Hindlimb muscle (tissue), 1 donor: ENCODE measurements at places on chromosomes 2 and 18. TPM values are rescaled to one million over a fixed set of nuclear protein-coding genes. Genes with fewer than 3 reads are reported as not detected.

VWA3B gene
- polyA plus RNA-seq: 1.0 TPM

CRYBA2 gene
- not detected for polyA plus RNA-seq

KIF1A gene
- polyA plus RNA-seq: 4.4 TPM

SOWAHC gene
- polyA plus RNA-seq: 6.5 TPM

SNTG2 gene
- polyA plus RNA-seq: not detected
